ENCODE measurements at places on chromosomes 7 and 10.

DNA sequence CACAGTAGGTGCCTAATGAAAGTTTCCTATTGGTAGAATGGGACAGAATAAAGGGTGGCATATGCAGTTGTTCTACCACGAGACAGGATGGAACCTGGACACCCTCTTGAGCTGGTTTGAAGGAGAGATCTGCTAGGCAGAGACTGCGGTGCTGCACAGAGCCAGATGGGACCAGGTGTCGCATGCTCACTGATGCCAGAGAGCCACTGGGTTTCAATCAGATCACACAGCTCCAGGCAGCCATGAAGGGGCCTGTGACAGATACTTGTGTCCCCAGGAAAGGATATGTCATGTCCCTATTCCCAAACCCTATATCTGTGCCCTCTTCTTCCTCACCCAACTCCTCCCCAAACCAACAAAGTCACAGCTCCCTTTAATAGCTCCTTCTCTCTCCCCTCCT, 235.7 kb downstream of the PRPF18 start:
- DNase-seq: no peak

DNA sequence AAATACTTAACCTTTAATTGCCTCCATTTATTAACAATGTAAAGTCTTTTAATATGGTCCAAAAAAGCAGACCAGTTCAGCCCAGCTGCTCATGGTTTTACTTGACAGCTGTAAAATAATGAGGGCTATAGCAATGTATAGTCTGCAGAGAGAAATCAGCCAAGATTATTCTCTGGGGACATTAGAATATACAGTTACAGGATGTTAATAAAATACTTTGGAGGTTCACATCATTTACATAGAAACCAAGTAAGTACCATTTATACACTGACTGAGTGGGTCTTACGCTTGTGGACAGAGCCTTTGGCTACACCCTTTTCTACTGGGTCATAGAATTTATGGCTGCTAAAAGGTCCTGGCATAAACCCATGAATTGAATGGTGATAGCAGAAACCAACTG, 340.7 kb upstream of the CELF2 start:
- DNase-seq: no peak

GRCh38 chr7:116938678-116939077, 14.6 kb upstream of the ST7 start:
- no peak for DNase-seq

- DNase-seq: no peak
Observed at GRCh38 chr10:119786117-119786769, 60.4 kb downstream of the INPP5F start.

GRCh38 chr7:70695795-70696083, 436.2 kb upstream of the GALNT17 start:
- no peak for DNase-seq

GRCh38 chr7:116653204-116653603, 18.8 kb upstream of the MET start:
- no peak for DNase-seq

DNA sequence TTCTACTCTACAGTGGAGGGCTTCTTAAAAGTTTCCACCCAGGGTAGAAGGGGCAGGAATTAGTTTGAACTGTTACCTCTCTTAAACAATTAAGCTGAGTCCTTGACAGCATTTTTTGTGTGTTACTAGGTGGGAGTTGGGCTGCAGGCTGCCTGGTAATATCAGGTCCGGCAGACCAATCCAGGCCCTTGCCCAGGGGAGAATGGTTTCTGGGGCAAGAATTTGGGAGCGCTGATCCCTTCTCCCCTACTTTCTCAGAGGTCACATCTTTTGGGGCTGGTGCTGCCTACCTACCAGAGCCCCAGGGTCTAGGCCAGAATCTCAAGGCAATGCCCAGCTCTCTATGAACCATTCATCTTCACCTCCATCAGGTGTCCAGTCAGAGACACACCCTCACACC, 1.6 kb downstream of the PPRC1 start:
- no peak for DNase-seq

DNA sequence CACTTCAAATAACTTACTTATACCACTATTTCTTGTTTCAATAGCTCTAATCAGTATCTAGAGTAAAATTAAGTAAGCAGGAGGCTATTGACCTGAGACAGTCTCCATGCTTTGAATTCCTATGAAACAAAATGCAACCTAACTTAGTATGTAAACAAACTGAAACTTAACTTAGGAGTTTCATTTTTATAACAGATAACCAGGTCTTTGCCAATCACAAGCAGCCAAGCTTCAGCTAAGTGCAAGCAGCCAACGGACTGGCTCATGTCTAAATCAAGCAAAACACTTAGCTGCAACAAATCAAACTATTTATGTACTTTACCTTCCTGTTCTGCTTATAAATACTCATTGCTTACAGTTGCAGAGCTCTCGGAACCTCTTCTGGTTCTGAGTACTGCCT, 4.4 kb upstream of the GSTK1 start:
- no peak for DNase-seq

DNA sequence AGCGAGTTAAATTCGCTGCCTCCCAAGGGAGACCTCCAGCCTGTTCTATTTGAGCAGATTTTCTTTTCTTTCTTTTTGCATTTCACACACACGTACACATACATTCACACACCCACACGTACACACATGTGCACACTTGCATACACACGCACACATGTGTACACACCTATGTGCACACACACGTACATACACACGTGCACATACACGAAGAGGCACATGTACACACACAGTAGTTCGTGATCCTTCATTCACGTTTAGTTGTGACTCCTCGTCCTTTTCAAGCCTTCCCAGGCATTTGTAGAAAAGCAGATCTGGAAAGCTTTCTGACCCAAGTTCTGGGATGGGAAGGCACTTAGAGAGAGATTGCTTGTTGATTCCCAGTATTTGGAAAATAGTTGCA, 290.8 kb upstream of the COBL start:
- DNase-seq: no peak

GRCh38 chr7:149021725-149022062, 6.6 kb downstream of the PDIA4 start:
- DNase-seq: no peak

- no peak for DNase-seq
Observed at GRCh38 chr7:66380272-66380888, 175.2 kb downstream of the TPST1 start.

DNA sequence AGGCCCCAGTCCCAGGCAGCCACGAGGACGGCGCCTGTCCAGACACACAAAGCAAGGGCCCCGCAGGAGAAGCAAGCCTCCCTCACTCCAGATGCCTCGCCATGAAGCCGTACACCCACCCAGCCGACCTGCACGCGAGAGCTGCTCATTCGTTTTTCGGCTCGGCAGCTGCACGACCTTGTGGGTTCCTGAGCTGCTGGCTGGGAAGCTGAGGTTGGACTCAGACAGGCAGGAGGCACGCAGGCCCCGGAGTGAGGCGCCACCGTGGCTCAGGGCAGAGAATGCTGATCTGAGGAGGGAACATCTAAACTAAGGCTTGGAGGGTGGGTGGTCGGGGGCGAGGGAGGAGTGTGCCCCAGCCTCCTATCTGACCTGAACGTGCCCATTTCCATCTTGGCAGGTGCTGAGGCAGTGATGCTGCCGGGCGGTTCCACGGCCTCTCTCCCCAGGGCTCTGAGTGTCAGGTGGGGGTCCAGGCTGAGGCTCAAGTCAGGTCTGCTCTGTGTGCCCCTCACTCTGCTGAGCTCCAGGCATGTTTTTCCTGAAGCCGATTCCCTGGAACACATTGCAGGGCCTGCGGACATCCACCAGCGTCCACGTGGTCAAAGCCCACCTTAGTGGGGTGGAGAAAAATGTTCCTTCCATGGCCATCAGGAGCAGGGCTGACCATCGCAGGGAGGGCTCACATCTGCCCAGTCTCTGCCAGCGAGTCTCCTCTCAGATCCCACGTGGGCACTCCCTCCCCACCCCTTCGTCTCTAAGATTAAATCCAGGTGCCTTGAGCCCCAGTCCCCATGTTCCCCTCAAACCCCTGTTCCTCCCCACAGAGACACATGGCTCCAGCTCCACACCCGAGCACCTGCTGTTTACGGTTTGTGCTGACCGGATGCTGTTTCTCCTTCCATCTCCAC, 28.1 kb upstream of the FAM20C start:
- no peak for DNase-seq

- no peak for DNase-seq
Observed at GRCh38 chr7:8282871-8283270, 20.9 kb upstream of the ICA1 start.

DNA sequence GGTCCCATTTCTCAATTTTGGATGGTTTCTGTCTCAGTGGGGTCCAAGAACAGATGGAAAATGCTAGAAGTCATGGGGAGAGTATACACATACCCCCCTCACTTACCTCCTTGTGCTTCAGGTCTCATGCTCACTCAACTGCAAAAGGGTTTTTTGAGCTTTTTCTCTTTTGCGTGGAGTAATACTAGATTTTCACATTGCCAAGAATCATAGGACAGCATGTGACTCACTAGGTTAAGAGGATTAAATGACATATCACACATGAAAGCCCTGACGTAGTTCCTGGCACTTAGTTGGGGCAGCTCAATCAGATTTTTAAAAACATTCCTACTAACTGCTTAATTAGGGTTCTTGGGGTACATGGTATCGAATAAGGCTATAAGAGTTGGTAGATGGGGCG, 4.5 kb downstream of the PI4K2A start:
- DNase-seq: no peak

DNA sequence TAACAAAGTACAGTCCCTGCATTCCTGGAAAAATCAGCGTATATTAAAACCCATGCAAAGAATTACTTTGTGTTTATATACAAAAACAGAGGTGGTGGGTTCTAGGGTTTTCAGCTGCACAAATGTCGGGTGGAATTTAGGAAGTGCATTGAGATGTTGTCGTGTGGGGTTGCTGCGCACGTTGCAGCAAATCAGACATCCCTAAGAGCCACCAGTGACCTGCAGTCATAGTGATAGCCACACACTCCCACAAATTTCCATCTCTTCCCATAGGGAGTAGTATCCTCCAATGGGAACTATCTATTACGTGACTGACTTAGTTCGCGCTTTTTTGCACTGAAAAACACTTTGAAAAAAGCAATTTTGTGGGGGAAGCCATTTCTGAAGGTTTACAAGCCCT, 375.2 kb upstream of the GALNT17 start:
- no peak for DNase-seq

DNA sequence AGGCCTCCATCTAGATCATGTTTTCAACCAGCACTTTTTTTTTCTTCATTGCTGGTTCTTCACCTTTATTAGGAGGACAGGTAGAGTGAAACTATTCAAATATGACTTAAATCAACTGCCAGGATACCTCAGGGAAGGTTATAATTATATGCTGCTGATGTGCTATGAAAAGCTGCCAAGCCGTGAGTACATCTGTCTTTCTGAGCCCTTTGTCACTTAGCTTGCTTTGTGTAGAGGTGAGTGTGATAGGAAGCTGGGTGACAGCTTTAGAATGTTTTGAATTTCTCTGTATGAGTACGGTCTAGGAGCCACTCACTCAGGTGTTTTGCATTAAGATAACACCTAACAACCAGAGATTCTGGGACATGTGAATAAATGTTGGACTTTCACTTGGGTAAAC, 365.2 kb downstream of the OTUD1 start:
- no peak for DNase-seq

DNA sequence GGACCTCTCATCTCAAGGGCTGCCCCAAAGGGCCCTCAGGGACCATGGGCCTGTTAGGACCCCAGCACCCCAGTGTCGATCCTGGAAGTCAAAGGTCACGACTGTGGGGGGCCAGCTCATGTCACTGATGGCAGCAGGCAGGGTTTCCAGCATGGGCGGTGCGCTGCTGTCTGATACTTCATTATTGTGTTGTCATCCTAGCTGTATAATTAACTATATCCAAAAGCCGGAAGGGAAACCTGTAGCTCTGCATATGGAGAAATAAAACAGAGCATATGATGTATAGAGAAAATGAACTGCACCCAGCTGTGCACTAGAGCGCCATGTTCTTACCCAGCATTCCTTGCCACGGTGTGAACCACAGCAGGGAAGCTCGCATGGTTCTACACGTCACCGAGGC, 196.3 kb downstream of the EBF3 start:
- no peak for DNase-seq

DNA sequence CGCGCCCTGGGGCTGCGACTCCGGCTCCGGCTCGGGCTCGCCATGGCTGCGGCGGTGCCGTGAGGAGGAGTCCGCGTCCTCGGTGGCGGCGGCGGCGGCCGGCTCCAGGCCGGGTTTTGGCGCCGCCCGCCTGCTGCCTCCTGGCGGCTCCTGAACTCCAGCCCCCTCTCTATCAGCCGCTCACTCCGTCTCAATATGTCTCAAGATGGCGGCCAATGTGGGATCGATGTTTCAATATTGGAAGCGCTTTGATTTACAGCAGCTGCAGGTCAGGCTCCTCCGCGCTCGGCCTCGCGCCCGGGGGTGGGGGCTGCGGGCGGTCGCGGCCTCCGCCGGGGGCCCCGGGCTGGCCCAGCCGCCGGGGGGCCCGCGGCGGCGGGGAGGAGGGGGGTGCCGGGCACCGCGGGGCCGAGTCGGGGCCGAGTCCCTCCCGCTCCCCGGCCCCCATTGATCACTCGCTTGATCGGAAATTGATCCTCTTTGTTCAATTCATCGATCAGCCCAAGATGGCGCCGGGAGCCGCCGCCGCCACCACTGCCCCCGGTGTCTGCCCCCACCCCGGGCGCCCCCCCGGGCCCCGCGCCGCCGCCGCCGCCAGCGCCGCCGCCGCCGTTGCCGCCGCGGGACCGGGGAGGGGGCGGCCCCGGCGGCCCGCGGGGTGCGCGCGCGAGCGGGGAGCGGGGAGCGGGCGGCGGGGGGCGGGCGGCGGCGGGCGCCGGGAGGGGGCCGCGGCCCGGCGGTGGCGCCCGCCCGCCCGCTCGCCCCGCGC, 1.4 kb upstream of the CUX1 start:
- peak; percentile 59 for DNase-seq

GRCh38 chr10:59595593-59595992, 114.1 kb downstream of the SLC16A9 start:
- DNase-seq: no peak

DNA sequence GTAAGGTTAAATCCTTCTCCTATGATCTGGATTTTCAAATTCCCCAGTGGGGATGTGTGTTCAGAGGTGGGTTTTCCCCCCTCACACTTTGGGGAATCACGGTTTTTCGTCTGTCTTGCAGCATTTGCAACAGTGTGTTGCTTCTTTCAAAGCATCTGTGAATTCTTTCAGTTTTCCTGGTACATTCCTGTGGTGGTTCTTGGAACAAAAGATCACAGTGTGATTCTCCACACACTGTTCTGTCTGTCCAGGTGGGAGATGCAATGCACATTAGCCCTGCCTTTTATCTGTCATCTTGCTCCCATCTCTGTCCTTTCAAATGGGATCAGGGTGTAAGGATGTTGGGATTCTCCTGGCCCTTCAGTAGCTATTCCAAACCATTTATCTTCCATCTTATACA, 11.8 kb downstream of the AGK start:
- DNase-seq: no peak

- no peak for DNase-seq
Observed at GRCh38 chr10:103852856-103853255, 2.5 kb downstream of the SH3PXD2A start.

GRCh38 chr7:90706072-90706716, 110.1 kb downstream of the CDK14 start:
- no peak for DNase-seq
